Nephron progenitor cell (in vitro differentiated cells): ENCODE measurements at places on chromosomes 5 and 9.

GRCh38 chr5:78504704-78505677 lies 143.6 kb downstream of the LHFPL2 start:
- peaks cover 24% of the 10 kb centered on the region for H3K36me3 ChIP-seq
- no peaks in the 10 kb centered on the region for H3K27me3 ChIP-seq
- peaks cover 91% of the 10 kb centered on the region for H3K4me1 ChIP-seq

DNA sequence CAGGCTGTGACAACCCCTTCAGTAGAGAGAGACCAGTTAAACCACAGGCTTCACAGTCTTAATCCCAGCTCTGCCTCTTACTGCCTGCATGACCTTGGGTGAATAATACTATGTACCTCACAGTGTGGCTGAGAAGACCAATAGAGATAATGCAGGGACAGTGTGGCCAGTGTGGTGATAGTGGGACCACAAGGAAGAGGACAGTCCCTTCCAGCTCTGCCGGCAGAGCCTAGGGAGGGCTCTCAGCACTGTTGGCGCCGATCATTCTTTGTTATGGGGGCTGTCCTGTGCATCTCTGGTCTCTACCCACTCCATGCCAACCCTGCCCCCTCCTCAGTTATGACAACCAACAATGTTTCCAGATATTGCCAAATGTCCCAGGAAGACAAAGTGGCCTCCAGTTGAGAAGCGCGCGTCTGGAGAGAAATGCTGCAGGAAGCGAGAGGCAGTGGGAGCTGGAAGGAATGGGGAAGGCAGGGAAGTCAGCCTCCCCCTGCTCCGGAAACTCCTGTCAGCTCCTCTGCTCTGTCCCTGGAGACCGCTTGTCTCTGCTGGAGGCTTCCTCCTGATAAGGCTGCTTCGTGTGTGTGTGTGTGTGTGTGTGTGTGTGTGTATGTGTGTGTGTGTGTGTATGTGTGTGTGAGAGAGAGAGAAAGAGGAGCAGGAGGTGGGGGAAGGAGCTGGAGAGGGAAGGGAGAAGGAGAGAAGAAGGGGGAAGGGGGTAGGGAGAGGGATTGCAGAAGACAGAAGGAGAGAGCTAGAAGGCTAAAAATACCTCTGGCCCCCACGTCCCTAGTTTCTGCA lies 31.8 kb upstream of the FABP6 start:
- H3K27ac ChIP-seq = no peak overlapping the region
- peak; percentile 35 for DNase-seq
- H3K4me1 ChIP-seq = peaks cover 40% of the 10 kb centered on the region

- peaks cover 5% of the 10 kb centered on the region for H3K27me3 ChIP-seq
- peaks cover 22% of the 10 kb centered on the region for H3K36me3 ChIP-seq
- peaks cover 14% of the 10 kb centered on the region for H3K4me1 ChIP-seq
- no peak overlapping the region for H3K4me3 ChIP-seq
These were observed 51.1 kb downstream of the C9orf152 start for GRCh38 chr9:110156902-110157301.

DNA sequence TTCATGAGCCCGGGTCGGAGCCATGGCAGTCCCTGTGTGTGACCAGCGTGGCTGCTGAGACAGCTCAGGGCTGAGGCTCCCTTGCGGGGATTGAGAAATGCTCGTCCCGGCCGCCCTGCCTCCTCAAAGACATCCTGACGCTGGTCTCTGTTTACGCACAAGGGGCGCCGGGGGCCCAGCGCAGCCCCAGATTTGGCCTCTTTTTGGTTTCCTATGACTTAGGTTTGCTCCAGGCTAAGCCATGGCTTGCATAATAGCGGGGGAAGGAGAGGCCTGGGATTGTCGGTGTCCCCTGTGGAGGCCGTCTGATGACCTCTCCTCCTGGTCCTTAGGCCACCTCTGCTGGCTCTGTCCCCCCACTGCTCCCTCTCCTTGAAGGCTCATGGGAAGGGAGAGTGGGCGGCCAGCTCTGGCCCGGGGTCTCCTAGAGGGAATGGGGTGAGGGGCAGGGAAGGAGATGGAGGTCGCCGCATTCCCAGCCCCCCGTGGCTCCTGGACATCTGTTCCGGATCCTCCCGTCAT lies 3.5 kb downstream of the LAMC3 start:
- H3K27ac ChIP-seq = no peak overlapping the region
- no peaks in the 10 kb centered on the region for H3K36me3 ChIP-seq
- no peak overlapping the region for H3K4me3 ChIP-seq
- H3K27me3 ChIP-seq = peaks cover 47% of the 10 kb centered on the region

- H3K27ac ChIP-seq = no peak overlapping the region
- DNase-seq = no peak
- no peaks in the 10 kb centered on the region for H3K27me3 ChIP-seq
- H3K4me1 ChIP-seq = no peaks in the 10 kb centered on the region
- H3K36me3 ChIP-seq = peaks cover 13% of the 10 kb centered on the region
- no peak overlapping the region for H3K4me3 ChIP-seq
These were observed 74.1 kb upstream of the ELL2 start for GRCh38 chr5:96035796-96036195.

GRCh38 chr5:78499485-78499884 lies 139.1 kb downstream of the SCAMP1 start:
- peaks cover 70% of the 10 kb centered on the region for H3K36me3 ChIP-seq
- H3K27me3 ChIP-seq = no peaks in the 10 kb centered on the region
- peaks cover 88% of the 10 kb centered on the region for H3K4me1 ChIP-seq
- DNase-seq = no peak

DNA sequence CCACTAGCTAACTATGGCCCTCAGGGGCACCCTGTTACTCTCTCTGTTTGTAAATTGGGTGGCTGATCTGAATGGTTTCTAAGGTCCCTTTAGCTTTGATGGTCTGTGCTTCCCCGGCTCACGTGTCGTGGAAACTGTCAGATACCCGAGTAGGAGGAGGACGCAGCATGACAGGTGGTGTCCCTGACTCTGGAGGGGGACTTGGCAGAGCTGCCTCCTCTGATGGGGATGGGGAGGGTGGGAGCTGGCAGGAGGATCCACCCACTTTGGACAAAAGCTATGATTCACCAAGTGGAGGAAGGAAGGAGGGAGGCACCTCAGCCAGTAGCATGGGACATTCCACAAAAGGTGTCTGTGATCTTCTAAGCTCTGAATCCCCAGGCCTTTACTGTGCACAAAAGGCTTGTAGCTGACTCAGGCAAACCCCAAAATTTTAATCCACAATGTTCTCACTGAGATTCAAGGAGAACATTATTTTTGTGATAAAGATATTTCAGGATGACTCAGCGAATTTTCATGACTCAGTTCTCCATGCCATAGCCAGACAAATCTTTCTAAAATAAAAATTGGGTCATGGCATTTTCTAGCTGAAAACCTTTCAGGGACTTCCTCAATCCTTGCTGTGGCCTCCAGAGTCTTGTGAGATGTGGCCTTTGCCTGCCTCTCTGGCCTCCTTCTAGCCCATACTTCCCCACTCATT lies 131.0 kb upstream of the BRINP1 start:
- H3K4me1 ChIP-seq = no peaks in the 10 kb centered on the region
- no peak for DNase-seq
- peak overlapping the region; percentile 7 for H3K27ac ChIP-seq
- H3K4me3 ChIP-seq = no peak overlapping the region
- H3K36me3 ChIP-seq = no peaks in the 10 kb centered on the region

GRCh38 chr5:120052916-120053828 lies 410.9 kb upstream of the PRR16 start:
- no peaks in the 10 kb centered on the region for H3K27me3 ChIP-seq
- no peaks in the 10 kb centered on the region for H3K4me1 ChIP-seq
- no peak overlapping the region for H3K4me3 ChIP-seq
- H3K27ac ChIP-seq = no peak overlapping the region

GRCh38 chr5:178090856-178091255 lies 22.5 kb upstream of the N4BP3 start:
- no peaks in the 10 kb centered on the region for H3K4me1 ChIP-seq
- no peak for DNase-seq
- H3K27me3 ChIP-seq = peaks cover 27% of the 10 kb centered on the region
- H3K36me3 ChIP-seq = no peaks in the 10 kb centered on the region
- H3K4me3 ChIP-seq = no peak overlapping the region

DNA sequence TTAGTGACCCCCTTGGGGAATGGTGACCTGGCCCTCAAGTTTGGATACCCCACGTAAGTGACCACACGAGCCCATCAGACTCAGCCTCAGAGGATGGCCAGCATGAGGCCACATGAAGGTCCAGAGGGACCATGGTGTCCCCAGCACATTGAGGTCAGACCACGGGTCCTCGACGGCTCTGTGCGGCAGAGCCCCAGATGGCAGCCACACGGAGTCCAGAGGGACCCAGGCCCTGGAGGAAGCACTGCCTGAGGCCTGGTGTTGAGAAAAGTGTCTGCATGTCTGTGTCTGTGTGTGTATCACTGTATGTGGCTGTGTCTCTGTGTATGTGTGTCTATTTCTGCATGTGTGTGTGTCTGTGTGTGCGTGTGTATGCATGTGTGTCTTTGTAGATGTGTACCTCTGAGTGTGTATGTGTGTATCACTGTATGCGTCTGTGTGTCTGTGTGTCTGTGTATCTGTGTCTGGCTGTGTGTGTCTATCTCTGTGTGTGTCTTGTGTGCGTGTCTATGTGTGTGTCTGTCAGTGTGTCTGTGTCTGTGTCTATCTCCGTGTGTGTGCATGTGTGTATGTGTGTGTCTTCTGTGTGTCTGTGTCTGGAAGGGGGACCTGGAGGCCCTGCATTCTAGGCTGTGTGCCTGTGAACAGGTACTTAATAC lies 992 bp downstream of the LCNL1 start:
- H3K36me3 ChIP-seq = no peaks in the 10 kb centered on the region
- H3K27ac ChIP-seq = no peak overlapping the region
- H3K4me1 ChIP-seq = peaks cover 24% of the 10 kb centered on the region
- DNase-seq = no peak

GRCh38 chr5:73783828-73784227 lies 157.8 kb downstream of the ARHGEF28 start:
- H3K27me3 ChIP-seq = peaks cover 21% of the 10 kb centered on the region
- H3K27ac ChIP-seq = no peak overlapping the region
- no peaks in the 10 kb centered on the region for H3K36me3 ChIP-seq

GRCh38 chr5:10445352-10445751 lies 3.7 kb downstream of the ROPN1L start:
- H3K27ac ChIP-seq = no peak overlapping the region
- peaks cover 19% of the 10 kb centered on the region for H3K4me1 ChIP-seq
- H3K36me3 ChIP-seq = peaks cover 4% of the 10 kb centered on the region
- H3K4me3 ChIP-seq = no peak overlapping the region

GRCh38 chr9:71981944-71982343 lies 70.5 kb downstream of the C9orf85 start:
- no peak overlapping the region for H3K4me3 ChIP-seq
- no peak for DNase-seq
- H3K4me1 ChIP-seq = no peaks in the 10 kb centered on the region
- H3K27ac ChIP-seq = no peak overlapping the region

GRCh38 chr9:134365791-134366222 lies 39.6 kb downstream of the RXRA start:
- H3K27ac ChIP-seq = no peak overlapping the region
- no peaks in the 10 kb centered on the region for H3K36me3 ChIP-seq
- DNase-seq = peak; percentile 48

GRCh38 chr5:167995844-167996425 lies 295.5 kb upstream of the WWC1 start:
- H3K4me1 ChIP-seq = peaks cover 32% of the 10 kb centered on the region
- H3K27me3 ChIP-seq = peaks cover 8% of the 10 kb centered on the region
- H3K36me3 ChIP-seq = no peaks in the 10 kb centered on the region

DNA sequence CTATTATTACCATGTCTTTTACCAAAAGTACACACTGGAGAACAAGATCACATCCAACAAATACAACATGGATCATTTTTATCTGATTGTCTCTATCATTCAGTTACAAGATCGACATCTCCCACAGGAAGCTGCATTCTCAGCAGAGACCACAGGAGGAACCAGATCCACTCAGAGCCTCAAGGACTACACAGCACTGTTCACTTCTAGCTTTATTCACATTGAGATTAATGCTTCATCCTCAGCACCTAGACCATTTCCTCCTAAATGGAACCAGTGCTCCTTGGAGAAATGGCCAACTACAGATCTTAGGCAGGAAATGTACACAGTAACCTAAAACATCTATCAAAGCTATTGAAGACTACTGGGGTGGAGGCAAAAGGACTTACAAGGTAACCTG lies 13.3 kb upstream of the C5orf15 start:
- no peak overlapping the region for H3K4me3 ChIP-seq
- H3K4me1 ChIP-seq = peaks cover 6% of the 10 kb centered on the region
- DNase-seq = no peak
- no peaks in the 10 kb centered on the region for H3K27me3 ChIP-seq
- H3K27ac ChIP-seq = no peak overlapping the region

DNA sequence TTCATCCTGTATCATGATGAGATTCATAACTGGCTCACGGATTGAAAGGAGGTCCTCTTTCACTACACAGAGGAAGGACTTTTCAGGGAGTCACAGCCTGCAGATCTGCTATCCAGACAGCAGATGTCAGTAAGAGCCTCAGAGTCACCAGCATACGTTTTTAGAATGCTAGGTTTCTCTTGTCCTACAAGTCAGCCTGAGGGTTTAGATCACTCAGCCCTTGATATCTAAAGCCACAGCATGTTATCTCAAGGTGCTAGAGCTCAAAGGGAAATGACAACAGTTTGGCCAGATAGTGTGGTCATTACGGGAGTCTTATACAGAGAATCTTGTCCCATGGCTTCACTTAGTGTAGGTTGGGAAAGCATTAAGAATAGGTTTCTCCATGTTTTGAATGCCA lies 30.9 kb upstream of the SLC46A2 start:
- peak; percentile 8 for DNase-seq
- no peak overlapping the region for H3K27ac ChIP-seq
- H3K27me3 ChIP-seq = peaks cover 84% of the 10 kb centered on the region
- H3K4me1 ChIP-seq = peaks cover 4% of the 10 kb centered on the region

- no peak overlapping the region for H3K27ac ChIP-seq
- H3K4me3 ChIP-seq = no peak overlapping the region
- no peaks in the 10 kb centered on the region for H3K27me3 ChIP-seq
- no peak for DNase-seq
- no peaks in the 10 kb centered on the region for H3K4me1 ChIP-seq
These were observed 280.7 kb downstream of the PRELID2 start for GRCh38 chr5:145554399-145554798.

- H3K36me3 ChIP-seq = no peaks in the 10 kb centered on the region
These were observed 19.8 kb upstream of the SLC9A3 start for GRCh38 chr5:543755-544674.

- peaks cover 79% of the 10 kb centered on the region for H3K4me1 ChIP-seq
- peaks cover 19% of the 10 kb centered on the region for H3K36me3 ChIP-seq
- H3K27me3 ChIP-seq = peaks cover 6% of the 10 kb centered on the region
- peak; percentile 21 for DNase-seq
These were observed 57.3 kb upstream of the RPL26L1 start for GRCh38 chr5:172901788-172902496.

DNA sequence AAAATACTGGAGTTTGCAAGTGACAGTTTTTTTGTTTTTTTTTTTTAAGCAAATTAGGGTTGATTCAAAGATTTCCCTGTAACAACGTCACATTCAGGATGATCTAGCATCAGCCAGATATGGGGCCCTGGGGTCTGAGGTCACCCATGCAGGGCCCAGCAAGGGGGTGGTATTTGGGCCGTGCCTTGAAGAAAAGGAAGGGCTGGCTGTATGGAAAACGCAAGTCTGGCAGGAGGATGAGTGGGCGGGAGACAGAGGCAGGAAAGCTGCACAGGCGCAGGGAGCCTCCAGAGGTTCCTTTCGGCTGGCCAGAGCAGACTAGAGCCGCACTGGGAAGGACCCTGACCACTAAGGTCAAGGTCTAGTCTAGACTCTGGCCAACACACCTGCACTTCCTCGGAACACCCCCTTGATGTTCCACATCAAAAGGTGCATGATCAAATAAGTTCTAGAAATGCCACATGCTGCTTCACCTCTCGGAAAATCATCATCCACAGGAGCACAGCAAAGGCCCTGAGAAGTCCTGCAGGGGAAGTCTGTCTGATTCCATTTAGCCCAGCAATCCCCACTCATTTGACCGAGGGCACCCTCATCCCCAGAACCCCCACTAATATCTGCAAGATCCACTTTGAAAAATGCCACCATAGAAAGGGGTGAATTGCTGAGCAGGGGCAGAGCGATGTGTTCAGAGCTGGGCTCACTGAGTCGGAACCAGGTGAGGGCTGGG lies 21.1 kb upstream of the CPLX2 start:
- H3K36me3 ChIP-seq = no peaks in the 10 kb centered on the region
- H3K4me1 ChIP-seq = peaks cover 21% of the 10 kb centered on the region
- H3K27me3 ChIP-seq = peaks cover 6% of the 10 kb centered on the region
- H3K27ac ChIP-seq = no peak overlapping the region
